HT-29 (cell line): ENCODE measurements at places on chromosomes 3 and 15. TPM values are rescaled to one million over a fixed set of nuclear protein-coding genes. Genes with fewer than 3 reads are reported as not detected.

IVD gene
- 38.8 and 44.6 TPM in 2 replicates for total RNA-seq

NSMCE3 gene
- total RNA-seq: 8.3 and 8.5 TPM in 2 replicates

LRCH3 gene
- total RNA-seq: 30.6 and 36.5 TPM in 2 replicates

CCDC39 gene
- total RNA-seq: not detected in 2 replicates

ACSBG1 gene
- total RNA-seq: 1.4 and 3.6 TPM in 2 replicates

NMNAT3 gene
- total RNA-seq: 0.42 and 0.46 TPM in 2 replicates

FBLN2 gene
- 0.33 and 0.55 TPM in 2 replicates for total RNA-seq

MAP6D1 gene
- total RNA-seq: 5.4 and 10.4 TPM in 2 replicates

HIGD2B gene
- 1.0 TPM in 1 of 2 replicates, not detected in the other for total RNA-seq

ENTPD3 gene
- total RNA-seq: not detected in 2 replicates

SAMMSON gene
- total RNA-seq: not detected in 2 replicates

- DNase-seq: peak; percentile 57
Measured at GRCh38 chr15:52289629-52290081, 5.9 kb downstream of the MYO5C start.

DNA sequence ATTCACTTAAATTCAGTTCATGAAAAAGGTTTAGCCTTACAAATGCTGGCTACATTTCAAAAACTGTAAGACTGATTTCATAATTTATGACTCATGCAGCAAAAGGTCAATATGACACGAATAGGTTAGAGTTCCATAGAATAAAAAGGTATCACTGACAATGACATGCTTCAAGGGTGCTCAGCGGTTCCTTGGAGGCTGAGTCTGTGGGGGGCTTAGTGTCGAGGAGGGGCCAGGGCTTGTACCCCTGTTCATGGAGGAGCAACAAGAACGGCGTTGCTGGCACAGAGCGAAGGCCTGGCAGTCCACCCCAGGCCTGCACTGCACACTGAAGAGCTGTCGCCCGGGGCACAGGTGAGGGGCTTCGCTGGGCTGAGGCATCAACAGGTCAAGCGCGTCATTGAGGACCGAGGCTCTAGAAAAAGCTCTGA is 174.2 kb downstream of the NR1D2 start:
- DNase-seq: peak; percentile 30

DNA sequence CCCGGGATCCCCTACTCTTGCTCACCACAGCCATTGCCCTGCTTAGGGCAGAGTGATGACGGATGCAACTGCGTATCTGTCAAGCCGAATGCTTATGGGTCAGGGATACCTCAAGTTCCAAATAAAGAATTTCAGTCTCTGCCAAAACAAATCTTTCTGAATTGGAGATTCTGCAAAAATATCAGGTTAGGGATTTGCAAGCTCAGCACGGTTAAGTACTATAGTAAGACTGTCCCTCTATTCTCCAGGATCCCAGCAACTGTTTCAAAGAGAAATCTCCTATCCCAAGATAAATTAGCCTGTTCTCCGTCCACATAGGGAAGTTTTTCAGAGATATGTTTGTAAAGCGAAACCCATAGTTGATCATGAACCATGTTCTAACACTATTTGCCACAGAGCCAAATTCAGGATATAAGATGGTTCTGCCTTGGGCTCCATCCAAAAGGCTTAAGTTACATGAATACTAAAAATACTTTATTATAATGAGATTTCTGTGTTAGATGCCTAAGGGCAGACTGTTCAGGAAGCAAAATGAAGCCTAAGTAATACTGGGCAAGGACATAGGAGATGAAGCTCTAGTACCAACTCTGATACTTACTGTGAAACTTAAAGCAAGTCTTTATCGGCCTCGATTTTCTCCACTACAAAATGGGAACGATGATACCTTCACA is 100.1 kb upstream of the LPP start:
- DNase-seq: no peak

GRCh38 chr3:42600958-42601675 is 631 bp downstream of the NKTR start:
- DNase-seq: peak; percentile 61

- peak; percentile 64 for DNase-seq
Measured at GRCh38 chr3:125059488-125060245, 3.9 kb upstream of the HEG1 start.

DNA sequence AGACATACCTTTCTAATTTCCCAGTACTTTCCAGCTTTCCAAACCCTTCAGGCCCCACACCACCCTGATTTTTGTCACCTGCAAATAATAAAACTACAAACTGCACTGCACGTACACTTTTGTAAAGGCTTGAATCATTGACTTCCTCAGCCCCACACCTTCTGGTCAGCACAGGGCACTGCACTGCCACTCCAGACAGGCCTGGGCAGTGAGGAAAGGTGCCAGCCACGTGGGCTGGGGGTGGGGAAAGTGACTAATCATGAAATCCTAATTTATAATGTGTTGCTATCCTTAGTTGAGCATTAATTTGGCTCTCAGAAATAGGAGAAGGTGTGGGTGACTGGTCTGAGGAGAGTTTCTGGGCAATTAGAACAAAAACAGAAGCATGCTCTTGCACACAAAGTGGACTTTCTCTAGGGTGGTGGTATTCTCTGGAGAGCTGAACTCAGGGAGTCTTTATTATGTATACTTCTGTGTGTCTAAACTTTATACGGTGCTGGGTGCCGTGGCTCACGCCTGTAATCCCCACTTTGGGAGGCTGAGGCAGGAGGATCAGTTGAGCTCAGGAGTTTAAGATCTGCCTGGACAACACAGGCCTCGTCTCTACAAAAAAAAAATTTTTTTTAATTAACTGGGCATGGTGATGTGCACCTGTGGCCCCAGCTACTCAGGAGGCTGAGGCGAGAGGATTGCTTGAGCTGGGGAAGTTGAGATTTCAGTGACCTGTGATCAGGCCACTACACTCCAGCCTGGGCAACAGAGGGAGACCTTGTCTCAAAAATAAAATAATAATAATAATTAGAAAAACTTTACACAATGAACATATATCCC is 58.2 kb upstream of the FLNB start:
- peak; percentile 61 for DNase-seq

DNA sequence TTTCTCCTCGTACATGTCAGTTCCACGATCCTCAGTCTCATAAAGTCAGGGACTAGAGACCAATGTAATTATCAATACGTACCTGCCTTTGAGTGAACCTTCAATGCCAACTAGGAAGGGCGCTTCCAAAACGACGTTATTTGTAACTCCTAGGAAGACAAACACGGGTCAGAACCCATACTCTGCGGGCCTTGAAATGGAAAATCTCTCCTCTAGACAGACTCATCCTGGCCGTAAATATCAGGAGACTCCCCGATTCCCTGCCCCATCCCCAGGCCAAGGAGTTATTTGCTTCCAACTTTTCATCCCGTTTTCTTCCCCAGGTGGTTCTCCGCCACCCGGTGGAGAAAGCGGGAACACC is 578 bp downstream of the OIP5 start:
- no peak for DNase-seq

GRCh38 chr3:129793319-129793718 is 100.2 kb downstream of the TMCC1 start:
- peak; percentile 16 for DNase-seq

DNA sequence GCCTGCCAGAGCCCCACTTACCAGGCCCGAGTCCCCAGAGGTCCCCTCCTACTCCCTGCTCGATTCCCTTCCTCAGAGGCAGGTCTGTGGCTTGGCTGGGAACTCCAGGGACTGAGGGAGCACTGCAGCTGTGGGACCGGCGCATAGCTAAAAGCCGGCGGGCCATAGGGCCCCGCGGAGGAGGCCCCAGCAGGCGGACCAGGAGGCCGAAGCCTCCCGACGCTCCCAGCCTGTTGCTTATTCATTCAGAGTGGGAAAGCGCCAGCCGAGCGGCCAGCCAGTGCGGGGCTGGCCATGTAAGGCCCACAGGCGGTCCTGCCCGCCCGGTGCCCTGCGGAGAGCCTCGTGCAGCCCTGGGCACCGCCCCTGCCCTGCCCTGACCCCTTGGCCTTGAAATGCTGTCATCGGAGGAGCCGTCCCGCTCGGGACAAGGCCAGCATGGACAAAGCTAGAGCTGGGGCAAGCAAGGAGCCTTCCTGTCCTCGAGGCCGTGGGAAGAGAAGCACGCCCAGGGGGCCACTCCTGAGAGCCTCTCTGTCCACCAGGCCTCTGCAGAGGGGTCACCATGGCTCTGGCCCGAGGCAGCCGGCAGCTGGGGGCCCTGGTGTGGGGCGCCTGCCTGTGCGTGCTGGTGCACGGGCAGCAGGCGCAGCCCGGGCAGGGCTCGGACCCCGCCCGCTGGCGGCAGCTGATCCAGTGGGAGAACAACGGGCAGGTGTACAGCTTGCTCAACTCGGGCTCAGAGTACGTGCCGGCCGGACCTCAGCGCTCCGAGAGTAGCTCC is at the start of gene LOXL1:
TSS of gene LOXL1 (plus strand) at position 244 of the 784 bp plus-strand sequence. CDS start at position 566, 322 bp downstream.
- DNase-seq: peak; percentile 82

DNA sequence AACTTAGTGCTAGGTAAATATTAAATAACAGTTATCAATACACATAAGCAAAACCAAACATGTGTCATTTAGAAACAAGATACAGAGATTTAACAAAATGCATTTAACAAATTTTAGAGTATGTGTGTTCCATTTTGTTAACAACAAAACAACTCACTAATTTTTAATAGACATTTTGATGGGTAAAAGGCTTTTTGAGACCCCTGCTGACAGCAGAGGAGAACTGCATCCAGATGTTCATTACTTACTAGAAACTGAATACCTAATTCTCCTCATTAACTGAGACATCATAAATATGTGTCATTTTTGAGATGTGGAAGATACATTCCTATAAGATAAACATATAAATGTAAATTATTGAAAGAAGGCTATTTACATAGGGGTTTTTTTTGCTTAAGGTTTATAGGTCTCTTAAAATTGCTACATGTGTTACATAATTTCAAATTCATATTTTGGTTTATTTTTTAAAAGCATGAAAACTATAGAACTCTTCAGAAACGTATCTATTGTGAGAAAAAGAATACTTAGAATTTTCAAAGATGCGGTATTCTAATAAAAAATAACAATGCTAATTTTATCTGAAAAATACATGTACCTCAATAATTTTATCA is 1009.8 kb downstream of the TUSC7 start:
- peak; percentile 53 for DNase-seq

- DNase-seq: no peak
Measured at GRCh38 chr3:156825795-156826143, 384 bp upstream of the LEKR1 start.

DNA sequence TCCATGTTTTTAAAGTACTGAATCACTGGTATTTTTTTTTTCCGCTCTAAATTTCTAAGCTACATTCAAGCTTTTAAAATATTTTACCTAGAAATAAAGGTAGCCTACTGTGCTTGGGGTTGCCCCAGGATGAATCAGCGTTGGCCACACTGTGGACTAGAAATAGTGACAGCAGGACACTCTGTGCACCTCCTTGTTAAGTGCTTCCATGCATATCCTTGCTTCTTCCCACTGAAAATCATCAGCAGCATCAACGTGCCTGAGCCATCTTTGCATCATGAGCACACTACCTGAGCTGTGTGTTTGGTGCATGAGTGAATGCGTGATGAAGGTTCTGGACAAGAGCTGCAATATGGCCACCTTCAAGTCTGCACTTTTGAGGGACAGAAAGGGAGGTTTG is 142.0 kb upstream of the SLC2A2 start:
- DNase-seq: no peak

- no peak for DNase-seq
Measured at GRCh38 chr3:135806317-135806716, 159.2 kb upstream of the PPP2R3A start.

DNA sequence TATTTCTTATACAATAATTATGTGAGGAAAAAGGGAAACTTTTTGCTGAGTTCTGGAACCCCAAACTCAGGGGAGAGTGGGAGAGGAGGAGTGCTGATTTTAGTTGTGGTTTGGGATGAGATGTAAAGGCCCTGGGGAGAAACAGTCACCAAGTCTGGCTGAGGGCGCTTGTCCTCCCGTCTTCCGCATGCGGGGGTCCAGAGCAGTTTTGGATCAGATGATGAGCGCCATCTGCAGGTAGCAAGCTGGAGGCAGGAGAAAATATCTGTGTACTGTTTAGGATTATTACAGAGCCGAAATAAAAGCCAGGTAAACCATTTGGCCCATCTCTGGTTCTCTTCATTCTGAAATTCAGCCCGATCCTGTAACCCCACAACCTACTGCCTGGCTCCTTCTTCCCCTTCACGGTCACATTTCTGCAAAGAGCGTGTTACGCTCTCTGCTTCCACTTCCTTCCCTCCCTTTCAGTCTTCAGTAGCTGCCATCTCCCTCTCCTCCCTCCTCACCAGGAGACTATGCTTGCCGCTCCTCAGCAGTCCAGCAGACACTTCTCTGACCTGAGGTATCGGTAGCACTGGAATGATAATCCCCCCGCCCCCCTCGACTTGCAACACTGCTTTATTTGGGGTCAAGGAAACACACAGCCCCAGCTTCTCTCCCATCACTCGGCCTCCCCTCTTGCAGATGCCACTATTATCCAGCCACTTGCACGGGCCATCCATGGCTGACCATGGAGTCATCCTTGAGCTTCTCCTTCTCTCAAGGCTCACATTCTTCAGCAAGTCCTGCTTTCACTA is 1.4 kb upstream of the PARP14 start:
- peak; percentile 93 for DNase-seq

DNA sequence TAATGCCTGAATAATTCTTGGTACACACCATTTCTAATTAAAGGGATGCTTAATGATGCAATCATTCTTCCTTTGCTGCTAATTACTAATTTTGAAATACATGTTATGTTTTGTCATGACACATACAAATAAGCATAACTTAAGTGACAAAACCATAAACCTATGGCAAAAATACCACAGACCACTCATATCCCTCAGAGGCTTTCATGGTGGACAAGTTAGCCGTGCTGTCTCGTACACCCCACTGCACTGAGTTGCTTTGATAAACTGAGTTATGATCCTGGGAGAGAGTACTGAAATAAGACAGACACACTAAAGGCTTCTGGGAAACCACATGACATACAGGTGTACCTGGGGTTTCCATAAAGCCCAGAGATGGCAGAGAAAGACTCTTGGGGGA is 913.8 kb downstream of the FHIT start:
- DNase-seq: no peak

DNA sequence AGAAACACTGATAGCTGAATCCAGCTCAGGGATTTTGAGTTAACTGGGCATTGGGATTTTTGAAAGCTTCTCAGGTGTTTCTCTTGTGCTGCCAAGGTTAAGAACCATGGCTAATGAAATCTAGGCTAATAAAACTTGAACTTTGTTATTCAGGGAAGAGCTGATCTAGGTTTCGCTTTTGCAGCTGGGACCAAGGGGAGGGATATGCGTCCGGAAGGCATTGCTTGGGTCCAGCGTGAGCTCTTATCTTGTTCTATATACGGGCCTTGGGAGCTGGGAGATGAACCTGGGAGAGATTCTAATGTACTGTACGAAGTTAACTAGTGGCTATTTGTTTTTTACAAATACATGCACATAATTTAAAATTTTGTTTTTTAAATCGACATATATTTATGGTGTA is 29.8 kb downstream of the ITPR1 start:
- no peak for DNase-seq
